ENCODE measurements at places on chromosomes 5 and 9.

GRCh38 chr9:138114501-138115245 is 237.1 kb downstream of the CACNA1B start:
- DNase-seq: peak; percentile 57

DNA sequence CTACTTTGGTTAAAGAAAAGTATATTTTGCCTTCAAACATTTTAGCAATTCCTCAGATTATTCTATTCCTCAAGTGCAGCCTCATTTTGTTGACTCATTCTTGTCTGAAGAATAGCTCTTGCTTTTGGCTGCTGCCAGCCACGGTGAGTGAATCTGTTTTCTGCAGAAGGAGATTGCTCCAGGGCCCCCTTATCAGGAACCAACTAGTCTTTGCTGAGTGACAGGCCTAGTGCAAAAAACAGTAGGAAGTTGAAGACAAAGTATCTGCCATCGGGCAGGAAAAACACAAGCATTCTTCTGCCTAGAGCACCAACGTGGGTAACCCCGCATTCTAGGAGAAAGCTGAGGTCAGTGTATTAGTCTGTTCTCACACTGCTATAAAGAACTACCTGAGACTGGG is 42.3 kb downstream of the ZNF883 start:
- DNase-seq: no peak

DNA sequence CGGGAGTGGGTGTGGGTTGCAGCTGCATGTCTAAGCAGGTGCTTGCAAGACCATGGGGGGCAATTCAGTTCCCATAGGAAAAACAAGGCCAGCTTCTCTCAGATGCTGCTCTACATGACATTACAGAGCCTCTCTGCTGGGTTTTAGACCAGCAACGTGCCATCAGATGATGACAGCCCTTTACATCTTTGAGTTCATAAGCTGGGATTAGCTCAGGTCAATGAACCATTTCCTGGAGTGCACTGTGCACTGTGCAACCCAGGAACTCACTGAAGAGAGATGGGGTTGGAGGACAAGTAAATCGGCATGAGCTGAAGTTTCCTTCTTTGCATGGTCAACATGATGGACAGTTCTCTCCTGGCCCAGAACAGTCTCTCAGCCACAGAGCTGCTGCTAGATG is 160.6 kb downstream of the MARCHF11 start:
- DNase-seq: no peak

DNA sequence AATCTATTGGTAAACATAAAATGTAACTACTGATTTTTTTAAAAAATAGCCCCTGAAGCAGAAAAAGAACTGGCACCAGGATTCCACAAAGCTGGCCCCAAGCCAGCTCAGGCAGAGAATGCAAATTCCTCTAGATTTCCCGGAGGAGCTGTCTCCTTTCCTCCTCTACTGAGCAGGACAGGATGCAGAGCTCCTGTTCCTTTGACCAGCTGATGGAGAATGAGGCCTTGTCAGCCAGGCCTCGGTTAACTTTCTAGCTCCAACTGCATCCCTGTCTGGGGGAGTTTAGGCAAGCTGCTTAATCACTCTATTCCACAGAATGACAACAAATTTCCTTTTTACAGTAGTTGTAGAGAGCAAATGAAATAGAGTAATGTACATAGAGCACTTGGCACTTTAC is 155.5 kb downstream of the GNAQ start:
- DNase-seq: no peak
